ENCODE measurements at places on chromosomes 1 and 21.

GRCh38 chr1:79497193-79497773 is 490.8 kb upstream of the ADGRL4 start:
- DNase-seq: no peak

DNA sequence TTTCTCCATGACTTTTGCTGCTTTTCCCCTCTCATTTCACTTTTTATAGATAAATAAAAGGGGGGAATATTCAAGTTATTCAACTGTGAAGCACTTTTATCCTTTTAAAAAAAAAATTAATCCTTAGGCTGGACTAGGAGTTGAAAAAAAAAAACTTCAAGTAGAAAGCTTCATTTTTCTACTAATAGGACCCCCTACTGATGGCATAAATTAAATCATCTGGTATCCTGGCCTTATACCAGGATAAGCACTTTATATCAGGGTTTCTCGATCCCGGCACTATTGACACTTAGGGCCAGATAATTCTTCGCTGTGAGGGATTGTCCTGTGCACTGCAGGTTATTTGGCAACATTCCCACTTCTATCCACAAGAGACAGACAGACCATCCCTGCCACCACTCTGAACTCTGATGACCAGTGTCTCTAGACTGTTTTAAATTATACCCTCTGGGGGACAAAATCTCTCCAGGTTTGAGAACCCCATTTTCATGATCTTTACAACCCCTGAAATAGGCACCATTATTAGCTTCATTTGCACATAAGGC is 17.6 kb downstream of the USP33 start:
- DNase-seq: no peak

DNA sequence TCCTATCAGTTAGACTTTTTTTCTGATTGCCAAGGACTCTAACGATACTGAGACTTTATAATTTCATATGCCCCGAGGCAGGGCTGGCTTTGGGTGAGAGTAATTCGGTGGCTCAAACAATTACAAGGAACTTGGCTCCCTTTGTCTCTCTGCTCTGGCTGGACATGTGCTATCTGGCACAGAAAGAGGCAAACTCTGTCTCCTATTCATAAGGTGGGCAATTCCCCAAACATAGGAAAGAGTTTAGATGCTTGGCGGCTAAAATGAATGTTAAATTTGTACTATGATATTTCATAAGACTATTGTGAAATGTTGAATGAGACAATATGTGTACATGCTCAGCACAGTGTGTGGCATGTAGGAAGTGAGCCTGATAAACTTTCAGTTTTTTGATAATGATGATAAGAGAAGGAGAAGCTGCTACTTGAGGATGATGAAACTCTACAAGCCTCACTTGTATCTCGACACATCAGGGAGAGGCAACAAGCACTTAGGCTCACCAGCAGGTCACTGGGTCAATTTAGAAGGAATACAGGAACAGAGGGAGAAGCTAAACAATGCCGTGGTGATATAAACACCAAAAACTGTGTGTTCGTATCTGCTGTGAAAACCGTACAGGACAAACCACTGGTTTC is 12.6 kb upstream of the NTPCR start:
- no peak for DNase-seq

- no peak for DNase-seq
Observed at GRCh38 chr1:71093938-71094337, 13.1 kb upstream of the ZRANB2 start.

GRCh38 chr1:68129536-68130250 is 79.3 kb upstream of the DIRAS3 start:
- no peak for DNase-seq

DNA sequence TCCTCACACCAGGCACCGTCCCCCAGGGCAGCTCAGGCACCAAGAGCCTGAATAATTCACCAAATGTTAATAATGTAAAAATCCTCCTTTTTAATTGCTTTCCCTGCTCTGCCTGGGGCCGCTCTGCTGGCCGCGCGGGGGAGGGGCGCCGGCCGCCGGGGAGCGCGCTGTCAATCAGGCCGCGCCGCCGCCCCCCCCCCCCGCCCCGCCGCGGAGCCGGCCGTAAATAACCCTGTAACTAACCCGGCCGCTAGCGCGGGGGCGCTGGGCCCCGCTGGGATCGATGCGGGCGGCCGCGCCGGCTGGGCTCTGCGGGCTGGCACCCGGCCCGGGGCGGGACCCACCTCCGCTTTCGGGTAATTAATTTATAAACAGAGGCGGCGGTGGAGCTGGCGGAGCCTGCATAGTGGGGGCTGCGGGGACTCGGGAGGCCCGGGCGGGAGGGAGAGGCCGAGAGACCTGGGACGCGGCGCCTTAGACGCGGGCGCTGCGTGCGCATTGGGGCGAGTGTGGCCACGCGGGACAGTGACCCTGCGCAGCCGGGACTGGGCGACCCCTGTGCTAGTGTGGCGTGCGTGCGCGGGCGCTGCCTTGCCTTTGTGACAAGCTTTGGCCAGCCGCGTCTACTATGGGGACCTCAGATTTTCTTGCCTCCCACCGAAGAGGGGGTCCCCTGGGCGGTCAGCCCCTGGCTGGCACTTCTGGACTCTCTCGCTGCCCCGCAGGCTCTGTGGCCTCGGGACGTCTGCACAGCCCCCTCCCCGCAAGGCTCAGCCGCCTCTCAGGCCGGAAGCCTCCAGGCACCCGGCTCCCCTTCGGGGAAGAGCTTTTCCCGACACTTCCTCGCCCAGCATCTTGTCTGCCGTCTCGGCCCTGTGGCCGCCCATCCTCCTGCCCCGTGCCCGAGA is 16.6 kb downstream of the SAMD11 start:
- DNase-seq: no peak

GRCh38 chr1:66182551-66183178 is 351.3 kb upstream of the SGIP1 start:
- no peak for DNase-seq

- no peak for DNase-seq
Observed at GRCh38 chr1:164858096-164858632, 299.2 kb downstream of the PBX1 start.

DNA sequence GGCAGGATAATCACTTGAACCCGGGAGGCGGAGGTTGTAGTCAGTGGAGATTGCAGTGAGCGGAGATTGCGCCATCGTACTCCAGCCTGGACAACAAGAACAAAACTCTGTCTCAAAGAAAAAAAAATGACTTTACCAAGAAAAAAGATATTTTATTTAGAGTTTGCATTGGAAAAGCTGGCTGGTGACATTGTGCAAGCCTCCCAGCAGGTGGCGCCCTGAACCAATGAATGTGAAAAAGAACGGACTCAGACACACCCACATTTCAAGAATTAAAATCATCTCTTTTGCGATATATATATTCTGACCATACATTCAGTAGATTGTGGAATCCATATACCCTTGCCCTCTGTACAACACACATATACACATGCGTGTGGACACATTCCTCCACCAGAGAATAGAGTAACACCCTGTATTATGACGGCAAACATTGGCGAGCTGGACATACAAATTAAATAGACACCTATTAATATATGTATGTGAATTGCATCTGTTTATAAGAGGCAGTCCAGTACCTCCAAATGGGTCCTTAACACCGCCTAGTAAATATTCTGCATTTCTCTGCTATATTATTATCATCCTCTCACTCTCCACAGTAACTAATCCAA is 39.0 kb upstream of the CADM3 start:
- peak; percentile 30 for DNase-seq

All from stimulated activated CD8-positive, alpha-beta memory T cell treated with anti-CD3 and anti-CD28 coated beads, Interleukin-15, amount 100 ng/mL, for 4 hours (primary cell).